ENCODE measurements at places on chromosomes 5 and 9.

DNA sequence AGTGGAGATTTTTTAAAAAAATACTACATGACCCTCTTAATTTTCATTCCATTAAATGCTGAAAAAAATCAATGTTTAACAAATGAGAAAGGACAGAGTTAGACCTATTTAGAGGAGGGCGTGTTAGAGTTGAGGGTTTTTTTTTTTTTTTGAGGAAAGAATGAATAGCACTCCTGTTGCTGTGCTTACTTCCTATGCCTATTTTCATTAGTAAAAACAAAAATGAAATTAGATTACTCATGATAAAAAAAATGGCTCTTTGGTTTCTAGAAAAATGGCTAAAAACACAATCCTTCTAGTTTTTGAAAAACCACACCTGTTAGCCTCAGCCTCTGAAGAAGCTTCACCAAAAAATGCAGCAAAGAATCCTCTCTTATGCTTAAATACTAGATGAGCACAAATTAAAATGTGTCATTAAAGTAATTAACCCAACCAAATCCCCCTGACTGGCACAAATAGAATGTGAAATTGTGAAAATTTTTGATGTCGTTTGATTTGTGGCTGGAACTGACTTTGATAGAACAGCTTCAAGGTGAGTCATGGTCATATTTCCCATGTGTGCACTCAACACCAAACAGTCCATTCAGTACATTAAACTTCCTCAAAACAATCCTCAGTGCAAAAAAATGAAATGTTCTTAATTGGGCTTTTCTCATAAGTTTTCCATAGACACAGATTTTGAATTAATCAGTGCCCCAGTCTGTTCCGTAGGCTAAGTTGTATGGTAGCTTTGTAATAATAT is 98.0 kb downstream of the MACIR start:
- DNase-seq, result no peak

DNA sequence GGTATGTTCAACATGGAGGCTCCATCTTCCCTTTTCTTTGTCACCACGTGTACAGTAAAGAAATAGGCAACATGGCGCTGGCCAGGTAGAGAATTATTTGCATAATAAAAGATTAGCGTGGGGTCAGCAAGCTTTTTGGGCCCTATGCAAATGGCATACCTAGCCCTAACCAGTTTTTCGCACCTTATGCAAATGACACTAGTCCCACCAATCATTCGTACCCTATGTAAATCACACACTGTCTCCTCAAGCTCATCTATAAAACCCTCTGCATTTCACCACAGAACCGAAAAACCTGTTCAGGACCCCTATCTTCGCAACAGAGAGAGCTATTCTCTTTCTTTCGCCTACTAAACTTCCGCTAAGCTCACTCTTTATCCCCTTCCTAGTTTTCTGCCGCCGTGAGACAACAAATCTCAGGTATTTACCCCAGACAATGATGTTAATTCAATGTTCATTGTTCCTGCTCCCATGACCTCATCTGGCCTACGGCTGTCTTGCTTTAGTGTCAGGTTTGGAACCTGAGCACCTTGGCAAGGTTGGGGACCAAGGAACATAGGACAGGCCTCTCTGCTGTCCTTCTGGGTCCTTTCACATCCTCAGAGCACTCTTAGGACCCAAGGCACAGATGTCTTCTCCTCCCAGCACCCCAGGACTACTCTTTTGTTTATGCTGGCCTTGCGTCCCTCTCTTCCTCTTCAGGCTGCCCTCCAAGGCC is 180.7 kb upstream of the RAI14 start:
- DNase-seq, result no peak

- no peak for DNase-seq
Observed at GRCh38 chr5:38782180-38782835, 63.5 kb upstream of the OSMR start.

GRCh38 chr5:140214831-140215230 is 39.8 kb downstream of the CYSTM1 start:
- DNase-seq, result no peak
